Stimulated activated CD4-positive, alpha-beta T cell treated with anti-CD3 and anti-CD28 coated beads, Interleukin-12 subunit alpha, Interleukin-12 subunit beta, amount 100 ng/mL, for 24 hours (primary cell): ENCODE measurements at places on chromosomes 5 and 9.

DNA sequence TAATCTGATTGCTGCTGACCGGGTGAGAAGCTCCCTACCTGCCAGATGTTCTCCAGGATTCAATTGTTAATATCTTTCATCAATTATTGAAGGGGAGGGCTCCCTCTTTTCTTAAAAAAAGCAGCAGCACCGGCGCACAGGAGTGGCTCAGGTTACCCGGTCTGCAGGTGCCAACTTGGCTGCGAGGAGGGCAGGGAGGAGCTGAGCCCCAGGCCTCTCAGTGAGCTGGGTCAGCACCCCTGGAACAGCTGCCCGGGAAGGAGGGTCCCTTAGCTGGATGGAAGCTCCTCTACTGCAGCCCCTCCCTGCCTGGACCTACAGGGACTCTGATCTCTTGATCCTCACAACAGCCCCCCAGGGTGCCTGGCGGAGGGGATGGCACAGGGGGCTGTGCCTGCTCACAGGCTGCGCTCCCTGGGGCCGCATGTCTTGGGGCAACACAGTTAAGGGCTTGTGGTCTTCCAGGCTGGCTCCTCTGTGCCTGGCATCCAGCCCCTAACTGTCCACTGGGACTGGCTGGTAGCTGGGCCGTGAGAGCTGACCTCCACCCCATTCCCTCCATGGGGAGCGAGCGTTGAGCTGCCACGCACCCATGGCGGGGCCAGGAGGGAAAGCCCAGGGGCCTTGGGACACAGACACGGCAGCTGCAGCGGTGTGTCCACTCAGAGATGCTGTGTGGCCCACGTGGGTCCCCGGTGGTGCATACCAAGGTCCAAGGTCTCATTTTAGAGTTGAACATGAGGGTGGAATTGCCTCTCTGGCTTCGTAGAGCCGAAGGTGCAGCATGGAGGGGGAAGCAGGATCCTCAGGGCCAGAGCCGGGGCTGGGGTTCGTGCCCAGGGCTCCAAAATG, 28.6 kb upstream of the TMEM250 start:
- no peak for DNase-seq

DNA sequence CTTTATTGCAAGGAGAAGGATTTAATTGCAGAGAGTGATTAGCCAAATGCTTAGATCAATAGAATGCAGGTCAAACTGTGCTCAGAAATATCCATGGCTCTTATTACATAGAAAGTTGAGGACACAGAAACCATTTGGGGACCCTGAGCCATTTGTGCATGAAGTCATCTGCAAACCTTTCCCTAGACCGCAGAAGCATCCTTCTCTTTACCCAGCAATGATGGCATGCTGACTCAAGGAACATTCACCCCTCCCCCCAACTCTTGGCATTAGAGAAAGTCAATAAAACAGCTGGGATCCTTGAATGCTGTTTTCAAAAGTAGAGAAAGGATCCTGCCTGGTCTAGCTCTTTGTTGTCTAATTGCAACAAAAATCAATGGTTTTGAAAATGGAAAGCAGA, 73.5 kb downstream of the PPP2R2B start:
- DNase-seq = no peak

DNA sequence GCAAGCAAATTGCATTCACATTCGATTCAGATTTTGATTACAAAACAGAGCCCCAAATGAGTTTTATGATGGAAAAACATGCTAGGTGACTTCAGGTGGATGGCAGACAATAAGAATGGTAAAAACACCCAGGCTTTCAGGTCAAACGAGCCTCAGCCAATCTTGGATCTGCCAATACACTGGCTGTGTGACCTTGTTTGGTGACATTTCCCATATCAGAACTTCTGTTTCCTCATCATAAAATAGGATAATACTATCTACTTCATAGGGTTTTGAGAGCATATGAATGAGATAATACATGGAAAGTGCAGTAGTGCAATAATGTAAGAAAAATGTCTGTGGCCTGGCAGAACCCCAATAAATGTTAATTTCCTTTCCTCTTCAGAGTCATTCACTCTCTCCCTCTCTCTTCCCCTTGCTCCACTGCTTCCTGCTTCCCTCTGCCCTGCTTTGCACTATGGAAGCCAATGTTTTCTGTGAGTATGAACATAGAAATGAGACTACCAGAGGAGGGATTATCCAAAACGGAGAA, 54.7 kb downstream of the SH3RF2 start:
- no peak for DNase-seq

DNA sequence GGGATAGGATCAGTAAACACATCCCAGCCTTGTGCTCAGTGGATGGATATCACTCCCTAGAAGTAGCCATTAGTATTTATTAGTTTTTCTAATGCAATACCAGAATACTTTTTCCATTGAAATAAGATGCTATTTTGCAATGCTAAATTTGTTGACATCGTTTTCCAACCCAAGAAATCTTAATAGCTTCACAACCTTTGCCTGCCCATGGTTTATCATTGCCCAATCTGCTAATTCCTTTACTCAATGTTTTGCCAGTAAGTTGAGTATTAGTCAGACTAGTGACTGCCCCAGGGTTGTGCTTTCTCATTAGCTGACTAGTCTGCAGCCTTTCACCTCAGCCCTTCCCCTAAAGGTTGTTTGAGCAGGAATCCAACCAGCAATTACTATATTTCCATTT, 62.9 kb downstream of the NREP start:
- DNase-seq = no peak

GRCh38 chr5:99926463-99926862, 608.7 kb upstream of the FAM174A start:
- DNase-seq = no peak
